ENCODE measurements at places on chromosomes 16 and 17. TPM values are rescaled to one million over a fixed set of nuclear protein-coding genes. Genes with fewer than 3 reads are reported as not detected.

CBFA2T3 gene
- total RNA-seq, result not detected

ITGB3 gene
- total RNA-seq, result 86.4 TPM

SYCE1L gene
- 1.9 TPM for total RNA-seq

KRTAP16-1 gene
- not detected for total RNA-seq

UBE2Z gene
- 89.1 TPM for total RNA-seq

KRTAP1-1 gene
- total RNA-seq, result not detected

ZNF385C gene
- total RNA-seq, result not detected

KRT33A gene
- total RNA-seq, result not detected

KRTAP9-1 gene
- not detected for total RNA-seq

SYT17 gene
- total RNA-seq, result 0.53 TPM

NFE2L1 gene
- 106 TPM for total RNA-seq

SCGB1C2 gene
- not detected for total RNA-seq

COTL1 gene
- 137 TPM for total RNA-seq

FADS6 gene
- not detected for total RNA-seq

LCMT1 gene
- total RNA-seq, result 21.7 TPM

TRAP1 gene
- total RNA-seq, result 144 TPM

SLC43A2 gene
- 16.6 TPM for total RNA-seq

CSNK1D gene
- total RNA-seq, result 62.0 TPM

TBC1D26 gene
- not detected for total RNA-seq

ATXN1L gene
- 23.4 TPM for total RNA-seq

ZNF423 gene
- 1.7 TPM for total RNA-seq

MYADML2 gene
- total RNA-seq, result not detected

DNAAF1 gene
- 0.14 TPM for total RNA-seq

PIK3R5 gene
- total RNA-seq, result not detected

CNTNAP1 gene
- total RNA-seq, result 29.8 TPM

PLEKHM1 gene
- 35.0 TPM for total RNA-seq

ST6GALNAC2 gene
- total RNA-seq, result 0.22 TPM

SEPTIN12 gene
- not detected for total RNA-seq

QPRT gene
- 0.07 TPM for total RNA-seq

CTCF gene
- total RNA-seq, result 51.0 TPM

GDPD3 gene
- 1.7 TPM for total RNA-seq

CETP gene
- total RNA-seq, result 0.13 TPM

Data from thoracic aorta endothelial cell (primary cell).